Neural crest cell (in vitro differentiated cells): ENCODE measurements at places on chromosomes 16 and 17. TPM values are rescaled to one million over a fixed set of nuclear protein-coding genes. Genes with fewer than 3 reads are reported as not detected.
A peak's percentile ranks its signal among the peaks of the same experiment; 100 is the strongest.

Gene FOXN1
- total RNA-seq, result not detected in 2 replicates

Gene SLC47A1
- total RNA-seq, result 4.1 and 4.3 TPM in 2 replicates

- no peak for DNase-seq
- peak overlapping the region; percentile 95 for H3K27ac ChIP-seq
- peaks cover 13% of the 10 kb centered on the region for H3K36me3 ChIP-seq
- peak overlapping the region; percentile 98 for H3K4me3 ChIP-seq
Measured at GRCh38 chr16:30063893-30064728, 1.4 kb upstream of the ALDOA start.

Gene ALOX12
- total RNA-seq, result 0.16 TPM in 1 of 2 replicates, not detected in the other

DNA sequence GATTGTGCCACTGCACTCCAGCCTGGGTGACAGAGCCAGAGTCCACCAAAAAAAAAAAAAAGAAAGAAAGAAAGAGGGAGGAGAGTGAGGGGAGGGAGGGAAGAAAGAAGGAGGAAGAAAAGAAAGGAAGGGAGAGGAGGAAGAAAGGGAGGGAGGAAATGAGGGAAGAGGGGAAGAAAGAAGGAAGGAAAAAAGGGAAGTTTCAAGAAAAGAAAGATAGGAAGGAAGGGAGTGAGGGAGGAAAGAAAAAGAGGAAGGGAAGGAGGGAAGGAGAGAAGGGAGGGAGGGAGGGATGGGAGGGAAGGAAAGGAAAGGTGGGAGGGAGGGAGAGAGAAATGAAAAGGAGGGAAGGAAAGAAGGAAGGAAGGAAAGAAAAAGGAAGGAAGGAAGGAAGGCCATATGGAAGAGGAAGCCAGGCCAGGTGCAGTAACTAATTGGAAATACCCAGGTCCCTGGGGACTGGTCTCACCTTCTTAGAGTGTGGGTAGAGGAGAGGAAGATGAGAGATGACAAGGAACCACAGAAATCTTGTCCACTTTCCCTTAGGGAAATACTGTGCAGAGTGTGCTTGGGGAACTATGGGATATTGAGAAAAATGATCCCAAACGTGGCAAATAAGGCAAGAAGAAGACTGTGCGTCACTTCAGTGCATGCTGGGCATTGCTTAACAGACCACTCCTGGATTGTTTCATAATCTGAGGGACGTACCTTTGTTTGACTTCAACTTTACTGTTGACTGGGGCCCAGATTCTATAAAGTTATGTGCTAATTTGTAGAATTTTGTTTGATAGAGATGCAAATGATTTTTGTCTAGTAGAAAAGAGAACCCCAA, 15.1 kb upstream of the CSNK2A2 start:
- H3K36me3 ChIP-seq, result no peaks in the 10 kb centered on the region
- peaks cover 4% of the 10 kb centered on the region for H3K4me1 ChIP-seq
- no peak overlapping the region for H3K27ac ChIP-seq

DNA sequence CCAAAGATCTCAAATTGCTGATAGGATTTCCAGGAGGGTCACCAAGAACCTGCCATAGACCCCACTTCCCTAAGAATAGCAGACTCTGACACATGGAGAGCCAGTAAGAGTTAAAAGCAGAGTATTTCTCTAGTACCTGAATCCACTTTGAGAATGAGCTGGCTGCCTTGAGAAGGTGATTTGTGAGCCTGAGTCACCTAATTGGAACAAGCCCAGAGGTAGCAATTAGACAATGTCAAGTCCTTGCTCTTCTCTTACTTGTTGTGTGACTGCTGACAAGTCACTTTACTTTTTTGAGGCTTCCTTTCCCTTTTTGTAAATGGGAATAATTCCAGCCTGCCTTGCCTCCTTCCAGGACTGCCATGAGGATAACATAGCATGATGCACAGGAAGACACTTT, 76.1 kb upstream of the ASIC2 start:
- no peak for DNase-seq
- H3K4me1 ChIP-seq, result peaks cover 10% of the 10 kb centered on the region
- no peaks in the 10 kb centered on the region for H3K36me3 ChIP-seq
- H3K27me3 ChIP-seq, result peaks cover 7% of the 10 kb centered on the region

GRCh38 chr16:88896238-88897070, 30.0 kb upstream of the PABPN1L start:
- DNase-seq, result no peak
- no peaks in the 10 kb centered on the region for H3K36me3 ChIP-seq
- H3K27me3 ChIP-seq, result no peaks in the 10 kb centered on the region
- H3K27ac ChIP-seq, result no peak overlapping the region
- no peaks in the 10 kb centered on the region for H3K4me1 ChIP-seq

DNA sequence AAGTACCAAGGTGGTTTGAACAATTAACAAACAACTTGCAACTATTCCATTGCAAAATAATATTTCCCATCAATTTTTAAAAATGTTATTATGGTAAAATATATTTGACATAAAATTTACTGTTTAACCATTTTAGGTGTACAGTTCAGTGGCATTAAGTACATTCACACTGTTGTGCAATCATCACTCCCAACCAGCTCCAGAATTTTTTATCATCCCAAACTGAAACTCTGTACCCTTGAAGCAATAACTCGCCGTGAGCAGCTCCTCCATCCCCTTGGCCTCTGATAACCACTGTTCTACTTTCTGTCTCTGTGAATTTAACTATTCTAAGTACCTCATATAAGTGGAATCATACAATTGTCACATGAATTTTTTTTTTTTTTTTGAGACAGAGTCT, 33.6 kb upstream of the ATF7IP2 start:
- no peaks in the 10 kb centered on the region for H3K27me3 ChIP-seq
- no peak for DNase-seq
- no peak overlapping the region for H3K4me3 ChIP-seq
- H3K36me3 ChIP-seq, result peaks cover 3% of the 10 kb centered on the region

Gene PABPN1L
- not detected in 2 replicates for total RNA-seq

GRCh38 chr16:9787717-9788116, 394.5 kb downstream of the GRIN2A start:
- H3K27me3 ChIP-seq, result no peaks in the 10 kb centered on the region
- no peaks in the 10 kb centered on the region for H3K4me1 ChIP-seq
- no peak overlapping the region for H3K27ac ChIP-seq
- H3K36me3 ChIP-seq, result no peaks in the 10 kb centered on the region
- no peak for DNase-seq
- no peak overlapping the region for H3K4me3 ChIP-seq

DNA sequence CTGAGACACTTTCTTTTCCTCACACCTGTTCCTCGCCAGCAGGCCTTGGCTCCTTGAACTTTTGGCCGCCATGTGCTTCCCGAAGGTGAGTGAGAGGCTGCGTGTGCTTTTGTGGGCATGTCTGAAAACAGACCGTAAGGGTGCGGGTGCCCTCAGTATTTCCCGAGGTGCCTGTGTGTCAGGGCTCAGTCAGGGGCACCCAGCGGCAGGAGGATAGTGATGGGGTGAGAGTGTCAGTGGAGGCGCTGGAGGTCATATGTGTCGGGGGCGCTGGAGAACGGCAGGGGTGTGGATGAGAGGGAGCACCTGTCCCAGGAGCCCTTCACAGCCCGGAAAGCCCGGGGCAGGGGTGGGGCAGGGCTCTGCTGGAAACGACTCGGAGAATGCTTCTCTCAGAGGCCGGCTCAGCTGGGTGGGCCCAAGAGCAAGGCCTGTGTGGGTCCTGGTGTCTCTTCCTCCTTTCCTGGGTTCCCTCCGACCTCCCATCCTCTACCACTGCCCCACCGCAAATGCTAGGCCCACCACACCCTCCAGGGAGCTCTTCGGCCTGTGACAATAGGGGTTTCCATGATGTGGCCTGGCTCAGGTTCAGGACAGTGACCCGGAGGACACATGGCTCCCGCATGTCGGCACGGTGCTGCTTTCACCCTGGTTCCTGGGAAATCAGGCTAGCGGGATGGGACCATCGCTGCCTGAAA, 451 bp downstream of the IL32 start:
- peaks cover 2% of the 10 kb centered on the region for H3K27me3 ChIP-seq
- DNase-seq, result no peak

- peaks cover 77% of the 10 kb centered on the region for H3K27me3 ChIP-seq
- H3K36me3 ChIP-seq, result peaks cover 5% of the 10 kb centered on the region
- peaks cover 50% of the 10 kb centered on the region for H3K4me1 ChIP-seq
- H3K4me3 ChIP-seq, result no peak overlapping the region
Measured at GRCh38 chr17:61396586-61397085, 3.0 kb upstream of the TBX2 start.

Gene CORO6
- 2.7 and 3.1 TPM in 2 replicates for total RNA-seq

DNA sequence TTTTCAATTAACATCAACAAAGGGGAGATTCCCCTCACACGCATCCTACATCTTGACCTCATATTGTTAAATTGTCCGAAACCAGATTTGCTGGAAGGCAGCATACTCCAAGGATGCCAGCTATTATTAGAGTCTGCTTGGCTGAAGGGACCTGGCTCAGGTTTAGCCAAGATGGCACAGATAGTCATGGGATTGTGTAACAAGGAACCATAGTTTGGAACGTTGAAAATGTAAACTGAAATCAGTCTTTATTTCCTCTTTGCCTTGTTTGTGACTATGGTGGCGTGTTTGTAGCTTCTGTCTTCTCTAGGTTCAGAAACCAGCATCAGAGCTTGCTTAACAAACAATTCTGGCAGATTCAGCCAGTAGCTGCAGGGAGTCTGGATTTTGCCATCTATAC, 5.9 kb downstream of the ARSG start:
- no peak overlapping the region for H3K4me3 ChIP-seq
- H3K27me3 ChIP-seq, result peaks cover 15% of the 10 kb centered on the region
- no peak overlapping the region for H3K27ac ChIP-seq

Gene SHISA9
- 0.75 and 1.3 TPM in 2 replicates for total RNA-seq

Gene MYCBPAP
- total RNA-seq, result 1.2 and 1.7 TPM in 2 replicates

DNA sequence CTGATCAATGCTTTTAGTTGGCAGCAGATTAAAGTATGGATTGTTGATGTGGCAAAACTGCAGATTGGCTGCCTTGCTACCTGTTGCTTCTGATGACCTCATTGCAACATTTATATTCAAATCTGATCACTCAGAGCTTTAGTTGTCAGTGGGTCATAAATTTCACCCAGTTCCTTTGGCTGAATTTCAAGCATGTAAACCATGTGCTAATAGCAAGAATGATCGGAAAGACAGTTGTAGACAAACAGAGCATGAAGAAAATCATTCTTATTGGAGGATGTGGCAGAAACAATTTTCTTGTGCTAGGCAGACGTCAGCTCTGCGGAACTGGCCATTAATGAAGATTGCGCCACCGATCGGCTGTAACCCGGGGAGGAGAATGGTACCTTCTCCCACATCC, 346.6 kb upstream of the EEF2KMT start:
- no peak overlapping the region for H3K27ac ChIP-seq
- H3K27me3 ChIP-seq, result peaks cover 45% of the 10 kb centered on the region
- no peaks in the 10 kb centered on the region for H3K36me3 ChIP-seq
- H3K4me3 ChIP-seq, result no peak overlapping the region
- H3K4me1 ChIP-seq, result no peaks in the 10 kb centered on the region
- no peak for DNase-seq
